ENCODE measurements at places on chromosomes 1 and 21.

DNA sequence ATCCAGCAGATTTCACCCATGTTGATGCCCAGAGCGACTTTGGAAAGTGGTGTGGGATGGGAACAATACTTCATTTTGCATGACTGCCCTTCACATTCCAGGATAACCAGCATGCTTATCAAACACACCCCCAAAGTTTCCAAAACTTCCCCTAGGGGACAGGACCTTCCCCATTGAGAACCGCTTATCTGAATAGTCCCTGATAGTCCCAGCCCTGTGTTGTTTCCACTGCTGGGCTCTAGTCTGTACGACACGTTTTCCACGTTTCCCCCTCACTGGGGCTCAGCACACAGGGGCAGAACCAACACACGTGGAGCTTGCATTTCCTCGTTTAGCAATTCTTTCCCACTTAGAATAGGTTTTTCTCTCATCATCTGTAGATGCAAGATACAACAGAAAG lies 61.0 kb downstream of the BACE2 start:
- no peak for DNase-seq

- DNase-seq, result no peak
Observed at GRCh38 chr21:35367553-35367952, 318.5 kb upstream of the RUNX1 start.

DNA sequence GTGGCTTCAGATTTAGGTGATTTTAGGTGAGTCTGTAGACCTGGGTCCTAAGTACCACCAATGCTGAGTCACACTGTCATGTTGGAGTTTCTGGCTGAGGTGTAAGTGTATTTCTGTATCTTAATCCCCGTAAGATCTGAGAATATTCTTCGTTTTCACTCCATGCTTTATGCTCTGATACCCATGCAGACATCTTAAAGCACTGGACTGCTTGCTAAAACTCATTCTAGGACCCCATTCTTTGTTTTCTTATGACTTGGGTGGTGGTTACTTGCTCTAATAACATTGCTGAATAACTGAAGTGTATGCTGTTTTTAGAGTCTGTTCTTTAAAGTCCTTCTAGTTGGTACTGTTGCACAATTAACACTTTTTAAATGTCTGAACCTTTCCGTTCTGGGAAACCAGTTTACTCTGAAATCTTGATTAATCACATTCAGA lies 36.6 kb downstream of the CDC42 start:
- DNase-seq, result no peak

GRCh38 chr1:228988664-228989063 lies 253.4 kb downstream of the RHOU start:
- DNase-seq, result no peak

DNA sequence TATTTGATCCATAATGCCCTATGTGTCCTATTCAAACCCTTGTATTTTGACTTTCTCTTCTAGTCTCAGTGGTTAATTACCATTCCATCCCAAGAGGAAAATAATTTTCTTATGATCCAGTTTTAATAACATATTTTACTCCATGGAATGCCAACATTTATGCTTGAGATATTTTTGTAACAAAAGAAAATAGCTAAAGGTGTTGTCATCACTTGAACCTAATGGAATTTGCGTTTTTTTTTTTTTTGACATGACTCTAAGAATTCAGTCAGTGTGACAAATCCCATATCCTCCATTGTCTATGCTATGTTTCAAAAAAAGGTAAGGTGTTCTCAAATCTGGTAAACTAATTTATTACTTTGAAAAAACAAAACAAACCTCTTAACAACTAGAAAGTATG lies 324.1 kb upstream of the ADAMTS5 start:
- DNase-seq, result no peak

DNA sequence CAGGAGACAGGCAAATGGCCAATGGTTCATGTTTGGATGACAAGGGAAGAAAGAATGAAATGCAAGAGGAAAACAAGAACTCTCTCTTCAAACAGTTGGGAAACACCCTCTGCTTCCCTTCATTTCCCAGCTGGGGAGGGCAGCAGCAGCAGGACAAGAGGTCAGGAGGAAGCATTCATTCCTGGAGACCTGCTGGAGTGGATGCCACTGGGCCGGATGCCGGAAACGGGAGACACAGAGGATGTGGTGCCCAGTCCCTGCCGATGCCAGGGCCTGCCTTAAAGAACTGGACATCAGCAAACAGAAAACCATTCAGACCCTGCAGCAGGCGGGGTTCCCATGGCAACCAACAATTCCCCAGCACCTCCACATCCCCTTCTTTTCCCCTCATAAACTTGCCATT lies 102.3 kb upstream of the ZNF648 start:
- no peak for DNase-seq

GRCh38 chr1:46166521-46167462 lies 8.1 kb upstream of the TSPAN1 start:
- peak; percentile 22 for DNase-seq

Measured in activated CD4-positive, alpha-beta T cell treated with anti-CD3 and anti-CD28 coated beads for 1 hour (primary cell).